Thymus (tissue), 14 donors: ENCODE measurements at places on chromosomes 12 and 14.

- no peak for DNase-seq
Measured at GRCh38 chr12:1629338-1630132, 504 bp downstream of the WNT5B start.

DNA sequence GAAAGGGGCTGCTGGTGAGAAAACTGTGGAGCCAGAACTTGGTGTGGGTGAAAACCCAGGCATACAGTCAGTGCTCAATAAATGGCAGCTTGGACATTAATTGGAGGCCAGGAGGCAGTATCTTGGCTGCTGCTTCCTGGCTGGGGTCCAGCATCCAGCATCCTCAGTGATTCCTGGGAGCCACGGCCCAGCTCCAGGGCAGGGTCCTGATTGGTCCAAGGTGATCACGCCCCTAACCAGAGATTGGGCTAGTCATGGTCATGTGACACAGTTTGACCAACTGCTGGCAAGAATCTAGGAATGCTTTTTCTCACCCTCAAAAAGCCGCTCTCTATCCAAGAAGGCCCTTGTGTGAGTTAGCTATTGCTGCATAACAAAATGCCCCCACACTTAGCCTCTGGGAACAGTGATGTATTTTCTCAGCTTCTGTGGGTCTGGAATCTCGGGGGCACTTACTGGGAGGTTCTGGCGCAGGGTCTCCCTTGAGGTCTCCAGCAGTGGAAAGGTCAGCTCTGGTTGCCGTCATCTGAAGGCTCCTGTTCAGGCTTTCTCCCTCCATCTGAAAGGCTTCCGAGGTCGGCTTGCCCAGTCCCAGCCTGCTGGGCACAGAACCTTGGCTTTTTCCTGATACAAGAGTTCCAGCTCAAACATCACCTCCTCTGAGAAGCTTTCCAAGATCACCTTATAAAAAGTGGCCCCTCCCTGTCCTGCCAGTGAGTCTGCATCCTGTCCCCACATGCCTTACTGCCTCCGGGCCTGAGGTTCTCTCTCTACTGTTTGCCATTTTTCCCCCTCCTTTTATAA, 119.2 kb upstream of the NCOR2 start:
- DNase-seq: no peak

DNA sequence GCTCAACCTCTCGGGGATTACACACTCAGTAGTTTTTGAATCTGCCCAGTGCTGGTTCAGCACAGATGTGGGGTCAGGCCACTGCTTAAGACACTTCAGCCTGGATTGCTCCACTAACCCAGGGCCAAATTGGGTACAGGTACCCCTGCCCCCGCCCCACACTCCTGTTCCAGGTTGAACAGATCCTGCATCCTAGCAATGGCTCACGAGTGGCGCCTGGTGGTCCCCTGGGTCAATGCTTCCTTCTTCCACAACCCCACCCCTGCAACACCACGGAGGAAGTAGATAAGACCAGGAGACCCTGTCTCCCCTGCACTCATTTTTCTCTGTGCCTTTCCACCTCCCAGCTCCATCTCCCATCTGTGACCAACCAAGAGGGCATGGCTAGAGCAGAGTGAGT, 108.4 kb downstream of the ESRRB start:
- no peak for DNase-seq

DNA sequence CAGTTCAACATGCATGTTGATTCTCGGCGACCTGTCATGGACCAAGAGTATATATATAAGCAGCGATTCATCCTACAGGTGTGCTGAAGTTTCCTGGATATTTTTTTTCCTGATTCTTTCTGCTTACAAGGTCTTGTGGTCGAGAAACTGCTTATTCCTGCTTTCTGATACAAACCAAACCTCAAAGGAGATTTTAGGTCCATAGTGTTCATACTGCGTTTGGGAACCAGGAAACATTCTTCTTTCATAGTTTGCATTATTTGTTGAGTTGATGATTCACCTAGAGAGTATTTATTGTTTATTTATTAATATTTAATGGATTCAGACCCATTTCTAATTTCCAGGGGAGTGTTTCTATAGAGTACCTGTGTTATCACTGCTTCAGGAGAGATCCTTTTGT, 70.7 kb upstream of the ASPG start:
- DNase-seq: no peak

DNA sequence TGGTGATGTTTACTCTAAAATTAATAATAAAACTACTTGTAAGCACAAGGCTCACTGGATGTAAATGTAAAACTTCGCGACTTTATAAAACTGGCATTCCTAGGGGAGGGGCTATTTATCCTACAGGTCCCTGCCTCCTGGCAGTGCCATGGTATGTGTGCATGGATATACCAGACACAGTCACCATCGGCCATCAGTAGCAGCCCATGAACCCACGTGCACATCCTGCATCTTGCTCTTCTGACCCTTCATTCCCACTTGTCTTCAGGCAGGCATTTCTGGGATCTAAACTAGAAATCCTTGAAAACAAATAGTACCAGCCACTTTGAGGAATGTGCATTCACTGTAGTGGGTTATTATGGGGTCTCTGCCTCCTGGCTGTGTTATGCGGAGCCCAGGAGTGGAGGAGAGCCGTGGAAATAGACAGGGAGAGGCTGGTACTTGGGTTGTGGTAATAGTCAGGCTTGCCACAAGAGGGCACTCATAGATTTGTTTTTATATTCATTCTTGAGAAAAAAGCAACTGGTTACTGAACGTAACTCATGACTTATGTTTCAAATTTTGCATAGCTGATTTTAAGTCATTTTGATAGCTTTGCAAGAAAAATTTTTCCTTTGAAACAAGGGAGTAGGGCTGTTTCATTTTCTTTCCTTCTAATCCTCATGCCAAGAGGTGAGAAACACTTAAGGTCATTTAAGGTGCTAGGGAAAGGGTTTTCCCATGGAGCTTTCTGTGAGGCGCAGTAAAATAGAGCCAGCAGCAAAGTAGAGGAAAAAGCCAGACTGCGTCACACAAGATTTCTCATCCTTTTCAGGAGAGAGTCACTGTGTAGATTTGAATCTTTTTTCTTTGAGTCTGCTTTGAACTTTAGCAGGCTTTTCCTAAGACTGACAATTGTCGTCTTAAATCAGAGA, 17.4 kb upstream of the GALNT16 start:
- DNase-seq: peak; percentile 46

DNA sequence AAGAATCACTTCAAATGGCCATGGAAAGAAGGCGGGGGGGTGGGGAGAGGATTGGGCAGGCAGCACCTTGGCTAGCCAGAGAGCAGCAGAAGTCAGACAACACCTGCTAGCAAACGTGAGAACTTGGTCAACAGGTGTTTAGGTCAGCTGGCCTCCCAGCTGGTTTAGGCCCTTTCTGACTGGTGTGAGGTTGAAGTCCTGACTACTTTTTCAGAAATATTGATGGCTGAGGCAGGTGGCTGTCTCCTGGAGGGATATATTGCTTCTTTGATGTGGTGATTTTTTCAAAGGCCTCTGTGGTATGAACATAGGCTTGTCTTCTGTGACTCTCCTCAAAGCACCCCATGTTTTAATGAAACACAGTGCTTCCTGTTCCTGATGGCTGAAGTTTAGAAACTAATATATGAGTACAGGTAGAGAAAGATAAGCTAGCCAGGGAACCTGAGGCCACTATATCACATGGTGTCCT, 238.2 kb upstream of the SSTR1 start:
- no peak for DNase-seq

- DNase-seq: no peak
Measured at GRCh38 chr14:92517761-92518160, 4.2 kb downstream of the RIN3 start.

DNA sequence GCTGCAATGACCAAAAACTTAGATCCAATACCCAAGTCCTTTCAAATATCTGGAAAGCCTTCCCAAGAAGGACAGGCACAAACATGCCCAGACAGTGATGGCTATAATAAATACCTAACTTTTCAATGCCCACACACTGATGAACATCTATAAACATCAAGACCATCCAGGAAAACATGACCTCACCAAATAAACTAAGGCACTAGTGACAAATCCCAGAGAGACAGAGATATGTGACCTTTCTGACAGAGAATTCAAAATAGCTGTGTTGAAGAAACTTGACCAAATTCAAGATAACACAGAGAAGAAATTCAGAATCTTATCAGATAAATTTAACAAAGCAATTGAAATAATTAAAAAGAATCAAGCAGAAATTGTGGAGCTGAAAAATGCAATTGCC, 38.7 kb upstream of the INSM2 start:
- DNase-seq: no peak

DNA sequence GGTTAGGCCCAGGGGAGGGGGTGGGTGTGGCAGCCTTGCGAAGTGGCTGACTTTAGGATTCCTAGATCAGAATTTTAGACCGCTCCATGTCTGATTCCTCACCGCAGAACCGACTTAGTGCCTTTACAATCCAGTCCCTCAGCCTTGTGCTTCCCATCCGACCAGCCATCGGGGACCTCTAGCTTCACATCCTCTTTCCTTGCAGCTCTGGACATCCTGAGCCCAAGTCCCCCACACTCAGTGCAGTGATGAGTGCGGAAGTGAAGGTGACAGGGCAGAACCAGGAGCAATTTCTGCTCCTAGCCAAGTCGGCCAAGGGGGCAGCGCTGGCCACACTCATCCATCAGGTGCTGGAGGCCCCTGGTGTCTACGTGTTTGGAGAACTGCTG, 557 bp downstream of the COPS7A start:
- no peak for DNase-seq

DNA sequence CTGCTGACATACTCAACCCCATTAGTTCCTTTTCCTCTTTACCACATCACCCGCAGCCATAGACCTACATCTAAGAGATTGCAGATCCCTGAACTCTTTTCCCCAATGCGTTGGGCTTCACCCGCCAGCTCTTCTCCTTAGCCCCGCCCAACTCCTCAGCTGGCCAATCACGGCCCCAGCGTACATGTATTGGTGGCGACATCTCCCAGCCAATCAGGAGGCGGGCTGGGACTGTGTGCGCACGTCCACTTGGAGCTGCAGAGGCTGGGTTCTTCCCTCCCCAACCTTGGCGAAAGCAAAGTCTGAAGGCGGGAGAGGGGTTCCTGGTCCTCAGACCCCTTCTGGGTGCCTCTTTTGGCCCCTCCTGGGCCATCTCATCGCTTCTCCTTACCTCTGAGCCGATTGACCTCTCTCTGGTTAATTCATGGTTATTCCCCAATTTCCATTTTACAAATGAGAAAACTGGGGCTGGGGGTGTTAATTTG, 11.0 kb downstream of the PDE1B start:
- DNase-seq: peak; percentile 90

DNA sequence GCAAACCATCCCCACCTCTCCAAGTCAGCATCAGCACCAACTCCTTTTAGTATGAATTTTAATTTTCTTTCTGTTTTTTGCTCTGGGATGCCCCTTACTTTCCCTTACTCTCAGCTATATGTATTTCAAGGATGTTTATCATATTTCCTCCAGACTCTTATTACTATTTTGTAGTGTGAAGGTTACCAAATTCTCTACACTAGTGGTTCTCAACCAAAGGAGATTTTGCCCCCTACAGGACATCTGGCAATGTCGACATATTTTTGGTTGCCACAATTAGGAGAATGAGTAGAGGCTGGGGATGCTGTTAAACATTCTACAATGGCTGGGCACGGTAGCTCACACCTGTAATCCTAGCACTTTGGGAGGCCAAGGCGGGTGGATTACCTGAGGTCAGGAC, 29.1 kb upstream of the SOS2 start:
- peak; percentile 23 for DNase-seq

DNA sequence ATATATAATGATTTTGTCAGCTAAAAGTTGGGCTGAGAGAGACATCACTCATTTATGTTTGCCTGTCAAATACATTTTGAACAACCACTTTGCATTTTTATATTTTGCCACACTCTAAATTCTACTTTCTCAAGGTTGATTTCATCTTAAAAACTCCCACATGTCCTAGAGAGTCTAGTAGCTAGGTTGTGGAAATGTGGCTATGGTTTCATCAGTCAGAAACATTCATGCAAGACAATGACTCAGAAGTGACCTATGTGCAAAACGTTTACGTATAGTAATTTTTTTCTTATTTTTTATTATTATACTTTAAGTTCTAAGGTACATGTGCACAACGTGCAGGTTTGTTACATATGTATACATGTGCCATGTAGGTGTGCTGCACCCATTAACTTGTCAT, 27.4 kb upstream of the PRKD1 start:
- DNase-seq: no peak

DNA sequence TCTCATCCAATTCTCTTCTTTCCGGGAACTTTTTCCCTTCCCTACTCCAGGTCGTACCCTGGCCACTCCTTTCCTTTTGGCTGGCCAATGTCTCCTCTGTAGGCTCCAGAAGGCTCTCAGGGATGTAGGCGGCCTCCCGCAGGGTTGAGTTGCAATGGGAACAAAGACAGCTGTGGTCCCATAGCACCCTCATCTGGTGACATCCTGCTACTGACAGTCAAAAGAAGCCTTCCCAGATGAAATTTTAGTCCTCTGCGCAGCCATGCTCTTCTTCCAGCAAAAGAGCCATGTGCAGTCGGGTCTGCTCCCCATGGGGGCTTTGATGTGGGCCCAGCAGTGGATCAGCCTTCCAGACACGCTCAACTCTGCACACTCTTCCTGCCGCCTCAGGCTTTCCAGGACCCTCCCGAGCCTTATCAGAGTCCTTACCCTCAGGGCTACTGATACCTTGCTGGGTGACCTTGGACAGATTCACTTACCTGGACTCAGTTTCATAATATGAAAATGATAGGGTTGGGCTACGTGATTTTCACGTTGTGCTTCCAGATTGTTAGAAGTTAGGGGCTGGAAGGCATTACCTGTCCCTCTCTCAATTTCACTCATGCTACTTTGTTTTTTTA, 5.5 kb upstream of the CELA1 start:
- DNase-seq: no peak

DNA sequence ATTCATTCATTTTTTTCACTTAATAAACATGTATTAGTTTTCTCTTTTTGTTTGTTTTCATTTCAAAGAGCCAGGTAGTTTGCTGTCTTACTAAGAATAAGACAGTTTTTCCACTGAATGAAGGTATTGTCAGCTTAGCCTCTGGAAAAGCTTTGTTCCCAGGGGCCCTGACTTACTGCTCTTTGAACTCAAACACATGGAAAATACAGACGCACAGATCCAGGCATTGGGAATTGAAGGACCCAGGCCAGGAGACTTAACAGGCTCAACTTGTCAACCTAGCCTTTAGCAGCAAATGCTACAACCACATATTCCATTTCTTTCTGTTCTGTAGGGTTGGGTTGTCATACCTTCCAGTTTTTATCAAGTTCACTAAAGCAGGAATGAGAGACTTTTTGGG, 38.5 kb upstream of the SLCO1C1 start:
- DNase-seq: no peak

DNA sequence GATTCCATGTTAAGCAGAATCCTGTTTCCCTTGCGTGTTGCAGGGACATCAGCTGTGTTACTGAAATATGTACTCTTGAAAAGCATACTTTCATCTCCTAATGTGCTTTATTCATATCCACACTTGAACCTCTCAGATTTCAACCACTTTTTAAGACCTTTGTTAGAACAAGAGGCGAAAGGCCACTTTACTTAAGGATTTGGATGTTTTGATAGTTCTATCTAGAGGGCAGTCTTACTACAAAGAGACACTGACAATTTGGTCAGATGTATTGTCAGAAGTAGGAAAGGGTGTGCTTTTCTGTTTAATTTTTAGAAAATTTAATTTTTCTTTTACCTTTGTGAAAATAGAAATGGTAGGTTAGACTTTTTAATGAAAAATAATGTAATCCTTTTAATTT, 267.9 kb downstream of the TMTC2 start:
- no peak for DNase-seq
